CD4-positive, alpha-beta T cell treated with Interleukin-17A for 1 hour (primary cell): ENCODE measurements at places on chromosomes 6 and 20.

GRCh38 chr6:135002974-135003703 lies 51.5 kb downstream of the HBS1L start:
- no peak for DNase-seq

DNA sequence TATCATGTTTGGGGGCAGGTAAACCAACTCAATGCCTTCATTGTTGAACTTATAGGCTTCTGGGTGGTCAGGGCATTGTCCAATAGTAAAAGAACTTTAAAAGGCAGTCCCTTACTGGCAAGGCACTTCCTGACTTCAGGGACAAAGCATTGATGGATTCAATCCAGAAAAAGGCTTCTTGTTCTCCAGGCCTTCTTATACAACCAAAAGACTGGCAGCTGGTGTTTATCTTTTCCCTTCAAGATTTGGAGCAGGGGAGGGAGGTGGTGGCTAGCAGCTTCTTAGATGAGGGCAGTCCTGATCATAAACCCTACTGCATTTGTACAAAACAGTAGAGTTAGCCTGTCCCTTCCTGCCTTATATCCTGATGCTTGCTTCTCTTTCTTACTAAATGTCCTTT lies 57.5 kb downstream of the NCOA3 start:
- DNase-seq: no peak

DNA sequence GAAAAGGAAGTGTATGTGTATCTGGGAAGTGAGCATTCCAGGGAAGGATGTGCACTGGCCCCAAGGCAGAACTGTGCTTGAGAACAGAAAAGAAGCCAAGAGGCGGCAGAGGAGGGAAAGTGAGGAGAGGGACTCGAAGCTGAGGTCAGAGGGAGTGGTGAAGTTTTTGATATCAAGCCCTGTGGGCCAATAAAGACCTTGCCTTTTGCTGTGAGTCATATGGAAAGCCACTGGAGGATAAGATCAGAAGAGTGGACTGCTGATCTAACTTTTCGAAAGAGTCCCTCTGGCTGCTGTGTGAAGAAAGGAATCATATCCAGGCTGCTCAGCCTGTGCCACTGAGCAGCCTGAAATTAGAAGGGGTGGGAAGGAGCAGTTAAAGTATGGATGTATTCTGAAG lies 99.4 kb downstream of the EYA4 start:
- DNase-seq: no peak

GRCh38 chr20:38563802-38564431 lies 17.1 kb upstream of the ADIG start:
- DNase-seq: no peak

GRCh38 chr6:162116902-162117525 lies 610.6 kb downstream of the PRKN start:
- no peak for DNase-seq
